ENCODE measurements at places on chromosomes 7 and 10. TPM values are rescaled to one million over a fixed set of nuclear protein-coding genes. Genes with fewer than 3 reads are reported as not detected.

DNA sequence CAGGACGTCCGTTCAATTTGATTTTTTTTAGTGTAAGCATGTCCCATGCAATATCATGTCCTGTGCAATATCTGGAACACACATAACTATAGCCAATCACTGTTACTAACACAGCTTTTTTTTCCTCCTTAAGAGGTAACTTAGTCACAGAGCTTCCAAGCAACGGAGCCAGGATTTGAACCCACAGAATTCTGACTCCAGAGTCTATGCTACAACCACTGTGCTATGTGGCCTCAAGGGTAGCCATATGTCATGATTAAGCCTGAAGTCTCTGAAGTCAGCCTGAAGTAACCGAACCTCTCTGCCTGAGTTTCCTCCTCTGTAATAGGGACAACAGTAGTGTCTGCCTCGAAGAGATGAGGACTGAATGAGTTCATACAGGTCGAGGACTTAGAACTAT is 42.2 kb upstream of the TCF7L2 start:
- no peak for DNase-seq
- H3K4me3 ChIP-seq = no peak overlapping the region
- no peaks in the 10 kb centered on the region for H3K4me1 ChIP-seq
- no peak overlapping the region for H3K27ac ChIP-seq
- no peaks in the 10 kb centered on the region for H3K27me3 ChIP-seq
- H3K36me3 ChIP-seq = no peaks in the 10 kb centered on the region

DNA sequence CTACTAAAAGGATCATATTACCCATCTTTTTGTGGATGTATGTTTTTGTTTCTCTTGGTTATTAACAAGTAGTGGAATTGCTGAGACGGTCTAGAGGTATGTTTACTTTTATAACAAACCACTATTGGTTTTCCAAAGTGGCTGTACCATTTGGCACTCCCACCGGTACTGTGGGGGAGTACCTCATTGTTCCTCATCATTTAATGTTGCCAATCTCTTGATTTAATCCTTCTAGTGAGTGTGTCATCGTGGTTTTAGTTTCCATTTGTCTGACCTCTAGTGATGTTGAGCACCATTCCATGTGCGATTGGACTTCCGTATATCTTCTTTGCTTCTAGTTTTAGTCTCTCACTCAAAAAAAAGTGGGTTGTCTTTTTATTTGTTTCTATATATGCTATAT is 50.4 kb downstream of the RBM33 start:
- DNase-seq = no peak
- H3K27me3 ChIP-seq = no peaks in the 10 kb centered on the region
- H3K4me3 ChIP-seq = no peak overlapping the region
- no peak overlapping the region for H3K27ac ChIP-seq

DNA sequence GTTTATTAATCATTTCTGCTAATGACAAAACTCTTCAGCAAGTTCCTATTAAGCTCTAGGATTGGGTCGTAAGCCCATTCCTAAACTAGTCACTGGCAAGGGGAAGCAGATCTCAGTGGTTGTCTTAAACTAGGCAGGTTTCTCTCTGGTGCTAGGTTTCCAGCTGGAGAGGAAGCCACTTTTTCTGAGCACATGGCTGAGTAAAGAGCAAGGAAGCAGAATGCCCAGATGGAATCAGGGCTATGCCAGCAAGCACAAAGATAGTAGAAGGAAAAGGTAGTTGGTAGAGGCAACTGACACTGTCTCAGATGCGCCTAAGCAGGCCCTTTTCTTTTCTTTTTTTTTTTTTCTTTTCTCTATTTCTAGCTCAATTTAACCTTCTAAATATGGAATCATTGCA is 224.9 kb downstream of the EXOC4 start:
- peak overlapping the region; percentile 81 for H3K27ac ChIP-seq
- H3K4me1 ChIP-seq = peaks cover 26% of the 10 kb centered on the region
- no peaks in the 10 kb centered on the region for H3K27me3 ChIP-seq
- DNase-seq = no peak

GRCh38 chr10:131571865-131572264 is 260.3 kb upstream of the TCERG1L start:
- H3K4me1 ChIP-seq = no peaks in the 10 kb centered on the region
- no peak overlapping the region for H3K4me3 ChIP-seq
- no peak for DNase-seq
- no peaks in the 10 kb centered on the region for H3K27me3 ChIP-seq
- H3K36me3 ChIP-seq = no peaks in the 10 kb centered on the region

- H3K4me3 ChIP-seq = no peak overlapping the region
- DNase-seq = no peak
- no peaks in the 10 kb centered on the region for H3K4me1 ChIP-seq
- peak overlapping the region; percentile 52 for H3K27ac ChIP-seq
- no peaks in the 10 kb centered on the region for H3K27me3 ChIP-seq
These were observed 283.4 kb downstream of the CCDC3 start for GRCh38 chr10:12717981-12718707.

DNA sequence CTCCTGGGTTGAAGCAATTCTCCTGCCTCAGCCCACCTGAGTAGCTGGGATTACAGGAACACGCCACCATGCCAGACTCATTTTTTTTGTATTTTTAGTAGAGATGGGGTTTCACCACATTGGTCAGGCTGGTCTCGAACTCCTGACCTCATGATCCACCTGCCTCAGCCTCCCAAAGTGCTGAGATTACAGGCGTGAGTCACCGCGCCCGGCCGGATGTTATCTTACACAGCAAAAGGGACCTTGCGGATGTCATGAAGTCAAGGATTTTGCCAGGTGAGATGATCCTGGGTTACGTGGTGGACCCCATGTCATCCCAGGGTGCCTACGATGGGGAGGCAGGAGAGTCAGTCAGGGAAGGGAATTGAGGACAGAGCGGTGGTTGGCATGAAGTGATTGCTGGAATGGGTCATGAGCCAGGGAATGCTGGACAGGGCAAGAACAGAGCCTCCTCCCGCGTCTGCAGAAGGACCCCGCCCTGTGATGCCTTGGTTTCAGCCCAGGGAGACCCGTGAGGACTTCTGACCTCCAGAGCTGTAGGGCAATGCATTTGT is 8.7 kb upstream of the UBE3C start:
- DNase-seq = no peak
- peaks cover 14% of the 10 kb centered on the region for H3K27me3 ChIP-seq
- no peaks in the 10 kb centered on the region for H3K4me1 ChIP-seq
- H3K36me3 ChIP-seq = no peaks in the 10 kb centered on the region

GRCh38 chr7:17300437-17300836 is 2.0 kb downstream of the AHR start:
- DNase-seq = no peak
- no peaks in the 10 kb centered on the region for H3K36me3 ChIP-seq
- peak overlapping the region; percentile 72 for H3K4me3 ChIP-seq

GIMAP8 gene
- total RNA-seq = 6.1 TPM

USP6NL gene
- total RNA-seq = 12.3 TPM

DNA sequence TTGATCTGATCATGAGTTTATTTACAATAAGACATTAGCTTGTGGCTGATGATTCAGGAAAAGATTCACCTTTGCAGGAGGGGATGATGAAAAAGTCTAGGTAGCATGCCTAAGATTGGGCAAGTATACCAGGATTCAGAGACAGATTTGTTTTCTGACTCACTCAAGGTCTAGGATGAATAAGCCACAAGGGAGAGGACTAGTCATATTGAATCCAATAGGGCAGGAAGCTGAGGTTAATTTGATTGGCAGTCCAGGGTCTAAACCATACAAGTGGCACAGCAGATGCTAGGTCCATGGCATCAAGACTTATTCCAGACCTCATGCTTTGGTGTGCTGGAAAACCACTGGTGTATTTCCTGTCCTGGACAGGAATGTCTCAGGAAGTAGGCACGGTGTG is 1133.4 kb downstream of the XPNPEP1 start:
- no peaks in the 10 kb centered on the region for H3K4me1 ChIP-seq
- H3K36me3 ChIP-seq = no peaks in the 10 kb centered on the region
- no peaks in the 10 kb centered on the region for H3K27me3 ChIP-seq
- H3K4me3 ChIP-seq = no peak overlapping the region

GRCh38 chr7:4796453-4796852 is 21.0 kb downstream of the AP5Z1 start:
- H3K4me1 ChIP-seq = peaks cover 11% of the 10 kb centered on the region
- H3K27ac ChIP-seq = no peak overlapping the region
- H3K4me3 ChIP-seq = no peak overlapping the region
- no peak for DNase-seq

- H3K36me3 ChIP-seq = no peaks in the 10 kb centered on the region
- no peak for DNase-seq
- no peaks in the 10 kb centered on the region for H3K27me3 ChIP-seq
- no peaks in the 10 kb centered on the region for H3K4me1 ChIP-seq
- no peak overlapping the region for H3K27ac ChIP-seq
- H3K4me3 ChIP-seq = no peak overlapping the region
These were observed 35.0 kb upstream of the DGKB start for GRCh38 chr7:14937581-14937980.

- H3K4me3 ChIP-seq = no peak overlapping the region
- no peaks in the 10 kb centered on the region for H3K36me3 ChIP-seq
- no peak for DNase-seq
- no peak overlapping the region for H3K27ac ChIP-seq
- H3K4me1 ChIP-seq = no peaks in the 10 kb centered on the region
- no peaks in the 10 kb centered on the region for H3K27me3 ChIP-seq
These were observed 40.4 kb upstream of the IL6 start for GRCh38 chr7:22686620-22687019.

ZNF33B gene
- 17.5 TPM for total RNA-seq

CPA2 gene
- 0.14 TPM for total RNA-seq

GRCh38 chr7:128815289-128815942 is 14.8 kb upstream of the FLNC start:
- no peaks in the 10 kb centered on the region for H3K36me3 ChIP-seq
- no peak overlapping the region for H3K27ac ChIP-seq
- no peaks in the 10 kb centered on the region for H3K27me3 ChIP-seq
